Coronary artery (tissue), 2 donors: ENCODE measurements at places on chromosomes 4 and X.
A peak's percentile ranks its signal among the peaks of the same experiment; 100 is the strongest.

DNA sequence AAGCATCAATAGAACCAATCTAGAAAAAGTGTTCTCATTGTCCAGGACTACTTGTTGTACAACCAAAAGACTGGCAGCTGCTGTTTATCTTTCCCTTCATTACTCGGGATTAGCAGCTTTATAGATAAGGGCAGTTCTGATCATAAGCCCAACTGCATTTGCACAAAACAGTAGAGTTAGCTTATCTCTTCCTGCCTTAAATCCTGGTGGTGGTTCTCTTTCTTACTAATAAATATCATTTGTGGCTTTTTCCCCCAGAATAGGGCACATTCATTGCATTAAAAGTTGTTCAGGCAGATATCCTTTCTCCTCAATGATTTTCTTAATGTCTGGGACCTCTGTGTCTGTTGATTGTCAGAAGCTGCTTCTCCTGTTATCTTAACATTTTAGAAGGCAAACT, 20.2 kb upstream of the RRAGB start:
- DNase-seq: no peak

- DNase-seq: no peak
Observed at GRCh38 chr4:107666134-107666533, 53.9 kb downstream of the PAPSS1 start.

DNA sequence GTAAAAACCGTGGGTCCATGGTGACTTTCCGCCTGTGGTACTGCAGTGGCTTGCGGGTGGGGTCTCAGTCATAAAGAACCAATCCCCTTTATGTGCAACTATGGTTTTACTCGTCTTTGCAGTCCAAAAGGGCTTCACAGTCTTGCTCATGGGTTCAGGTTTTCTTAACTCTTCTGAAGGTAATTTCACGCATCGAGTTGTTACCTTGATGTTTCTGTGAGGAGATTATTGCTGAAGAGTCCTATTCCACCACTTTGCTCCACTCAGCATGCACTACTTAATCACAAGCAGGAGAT, 41.5 kb downstream of the F8 start:
- no peak for DNase-seq

DNA sequence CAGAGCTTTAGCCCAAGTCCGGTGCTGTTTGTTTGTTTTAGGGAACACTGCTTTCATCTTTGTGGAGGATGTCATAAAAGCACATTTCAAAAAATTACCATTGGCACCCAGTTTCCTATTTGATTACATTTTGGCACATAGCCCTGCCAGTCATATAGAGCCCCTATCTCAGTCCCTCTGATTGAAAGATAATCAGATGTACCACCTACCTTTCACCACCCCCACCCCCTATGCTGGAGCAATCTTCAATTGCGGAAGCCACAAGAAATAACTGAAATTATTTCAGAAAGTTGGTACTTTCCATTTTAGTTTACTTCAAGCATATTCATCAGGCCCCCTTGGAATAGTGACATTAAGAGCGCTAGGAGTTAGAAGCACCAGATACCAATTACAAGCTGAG, 136.7 kb upstream of the RPL34 start:
- DNase-seq: no peak

GRCh38 chr4:16671741-16672140, 226.7 kb downstream of the LDB2 start:
- DNase-seq: no peak

DNA sequence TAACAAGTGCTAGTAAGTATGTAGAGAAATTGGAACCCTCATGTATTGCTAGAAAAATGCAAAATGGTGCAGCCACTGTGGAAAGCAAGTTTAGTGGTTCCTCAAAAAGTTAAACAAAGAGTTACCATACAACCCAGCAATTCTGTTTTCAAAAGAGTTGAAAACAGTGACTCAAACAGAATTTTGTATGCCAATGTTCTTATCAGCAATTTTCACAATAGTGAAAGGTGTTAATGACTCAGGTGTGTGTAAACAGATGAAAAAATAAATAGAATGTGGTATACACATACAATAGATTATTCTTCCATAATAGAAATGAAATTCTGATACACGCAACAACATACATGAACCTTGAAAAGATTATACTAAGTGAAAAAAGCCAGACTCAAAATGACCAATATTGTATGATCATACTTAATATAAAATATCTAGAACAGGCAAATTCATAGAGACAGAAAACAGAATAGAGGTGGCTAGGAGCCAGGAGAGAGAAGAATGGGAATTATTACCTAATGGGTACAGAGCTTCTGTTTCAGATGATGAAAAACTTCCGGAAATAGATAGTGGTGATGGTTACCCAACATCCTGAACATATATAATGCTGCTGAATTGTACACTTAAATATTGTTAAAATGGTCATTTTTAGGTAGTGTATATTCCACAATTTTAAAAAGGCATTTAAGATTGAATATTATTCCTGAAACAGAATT, 51.6 kb downstream of the WDFY3 start:
- no peak for DNase-seq

- no peak for DNase-seq
Observed at GRCh38 chr4:166903408-166903807, 330.9 kb downstream of the SPOCK3 start.

- DNase-seq: no peak
Observed at GRCh38 chr4:108029731-108030130, 40.0 kb downstream of the HADH start.

DNA sequence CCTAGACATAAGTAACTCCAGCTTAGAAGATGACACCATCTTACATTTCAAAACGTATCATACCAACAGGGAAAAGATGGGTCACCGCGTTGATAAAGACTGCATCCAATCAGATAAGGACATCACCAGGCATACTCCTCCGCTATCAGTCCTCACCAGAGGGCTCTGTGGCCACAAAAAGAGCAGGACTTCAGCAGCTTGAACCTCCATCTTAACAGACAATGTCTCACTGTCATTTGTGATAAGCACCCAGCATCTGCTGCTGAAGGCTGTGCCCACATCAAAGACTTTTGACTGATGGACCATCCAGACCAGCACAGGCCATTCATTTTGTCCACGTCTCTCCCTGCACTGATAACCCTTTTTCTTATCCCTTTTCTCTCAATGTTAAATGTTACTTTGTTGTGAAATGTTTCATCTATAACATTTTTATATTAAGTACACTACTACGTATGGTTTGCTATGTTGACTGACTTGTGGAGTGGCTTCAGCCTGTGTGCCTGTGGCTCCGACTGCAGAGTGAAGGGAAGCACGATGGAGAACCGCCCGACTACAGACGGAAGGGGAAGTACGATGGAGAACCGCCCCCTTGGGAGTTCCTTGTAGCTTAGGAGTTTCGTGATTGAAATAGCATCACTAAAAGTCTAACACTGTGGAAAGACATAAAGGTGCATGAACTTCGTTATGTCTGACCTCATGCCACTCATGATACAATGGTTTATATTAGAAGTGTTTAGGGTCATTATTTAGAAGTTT, 595.4 kb upstream of the AGA start:
- no peak for DNase-seq

DNA sequence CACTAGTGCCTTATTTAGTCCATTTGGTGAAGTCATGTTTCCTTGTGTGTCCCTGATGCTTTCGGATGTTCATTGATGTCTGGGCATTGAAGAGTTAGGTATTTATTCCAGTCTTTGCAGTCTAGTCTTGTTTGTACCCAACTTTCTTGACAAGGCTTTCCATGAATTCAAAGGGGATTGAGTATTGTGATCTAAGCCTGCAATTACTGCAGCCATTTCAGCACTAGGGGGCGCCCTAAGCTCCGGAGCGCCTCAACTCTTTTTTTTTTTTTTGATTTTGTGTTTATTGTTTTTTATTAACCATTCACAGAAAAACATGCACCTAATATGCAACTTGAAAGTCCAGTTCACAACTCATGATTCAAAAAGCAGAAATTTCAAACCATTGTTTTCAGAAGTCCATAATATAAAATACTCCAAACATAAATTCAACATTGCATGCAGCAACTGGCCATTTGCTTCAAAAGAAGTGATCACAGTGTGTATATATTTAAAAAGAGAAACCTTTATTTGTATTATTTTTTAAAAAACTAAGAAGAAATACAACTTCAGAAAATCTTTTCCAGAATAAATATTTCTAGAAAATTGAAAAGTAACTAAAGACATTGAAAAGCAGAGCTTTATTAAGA, 59.2 kb downstream of the PTPN13 start:
- no peak for DNase-seq

GRCh38 chr4:127631420-127631819, 1.3 kb upstream of the INTU start:
- no peak for DNase-seq

GRCh38 chrX:768596-768995, 138.0 kb downstream of the SHOX start:
- no peak for DNase-seq

GRCh38 chr4:73021634-73022033, 47.9 kb downstream of the COX18 start:
- DNase-seq: no peak

GRCh38 chrX:153814591-153815315, 15.6 kb downstream of the PDZD4 start:
- no peak for DNase-seq

DNA sequence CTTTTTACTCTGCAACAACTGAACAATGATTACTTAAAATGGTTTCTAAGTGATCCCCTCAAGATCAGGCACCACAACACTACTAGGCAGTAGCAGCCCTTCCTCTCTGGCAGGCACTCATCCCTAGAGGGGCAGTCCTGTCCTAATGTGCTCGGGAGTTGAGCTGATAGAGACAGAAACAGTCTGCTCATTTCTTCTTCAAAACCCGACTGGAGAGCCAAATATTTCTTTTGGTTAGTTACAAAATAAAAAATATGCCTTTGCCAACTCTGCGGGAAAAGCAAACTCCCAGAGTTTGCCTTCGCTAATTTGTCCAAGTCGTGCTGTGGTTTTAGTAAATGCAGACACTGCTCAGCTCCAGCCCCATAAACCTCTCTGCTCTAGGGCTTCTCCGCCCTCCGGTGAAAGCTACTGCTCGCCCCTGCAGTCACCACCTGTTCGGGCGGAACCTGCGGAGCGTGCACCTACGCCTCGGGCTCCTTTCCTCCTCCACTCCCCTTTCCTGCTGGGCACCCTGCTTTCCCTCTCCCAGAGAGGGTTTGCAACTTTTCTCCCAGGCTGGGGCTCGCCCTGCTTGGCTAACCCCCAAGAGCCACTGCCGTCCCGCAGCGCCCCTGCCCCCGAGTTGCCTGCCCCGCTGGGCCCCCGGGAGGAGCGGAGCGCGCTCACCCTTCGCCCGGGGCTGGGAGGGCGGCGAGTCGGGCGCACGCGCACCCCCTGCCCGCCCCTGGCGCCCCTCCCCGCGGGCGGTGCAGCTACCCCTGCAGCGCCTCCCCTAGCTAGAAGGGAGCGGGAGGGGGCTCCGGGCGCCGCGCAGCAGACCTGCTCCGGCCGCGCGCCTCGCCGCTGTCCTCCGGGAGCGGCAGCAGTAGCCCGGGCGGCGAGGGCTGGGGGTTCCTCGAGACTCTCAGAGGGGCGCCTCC, at the start of gene NPNT:
Gene NPNT (plus strand): TSS at position 812 of the 923 bp plus-strand sequence. CDS start 182 bp downstream, outside the sequence.
- peak; percentile 73 for DNase-seq

DNA sequence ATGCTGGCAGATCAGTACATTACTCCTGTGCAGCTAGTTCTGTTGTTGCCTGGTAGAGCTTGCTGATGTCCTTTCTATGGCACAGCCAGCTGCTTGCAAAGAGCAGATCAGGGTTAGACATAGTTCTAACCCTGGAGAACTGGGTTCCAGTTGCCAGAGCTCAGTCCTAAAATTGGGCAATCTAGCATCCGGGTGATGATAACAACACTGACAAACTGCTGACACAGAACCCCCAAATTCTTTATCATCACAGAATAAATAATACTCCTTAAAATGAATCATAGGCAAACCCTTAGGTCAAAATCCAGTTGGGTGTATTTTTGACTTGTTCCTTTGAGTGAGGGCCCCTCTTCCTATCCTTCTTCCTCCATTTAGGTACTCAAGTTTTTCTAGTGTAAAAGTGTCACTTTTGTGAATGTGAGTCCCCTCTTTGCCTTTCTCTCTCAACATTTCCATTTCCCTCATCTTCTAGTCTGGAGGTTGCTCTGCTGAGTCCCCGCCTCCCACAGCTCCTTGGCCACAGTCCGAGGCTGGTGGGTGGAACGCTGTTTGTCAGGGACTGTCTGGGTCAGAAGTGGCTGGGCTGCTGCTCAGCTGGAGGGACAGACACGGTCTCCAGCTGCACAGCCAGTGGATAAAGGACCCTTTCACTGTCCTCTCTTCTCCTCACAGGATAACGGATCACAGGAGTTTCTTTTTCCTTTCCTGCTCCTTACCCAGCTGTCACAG, 93.6 kb upstream of the RASGEF1B start:
- peak; percentile 84 for DNase-seq

GRCh38 chrX:23451266-23451665, 116.6 kb downstream of the PTCHD1 start:
- DNase-seq: no peak

- no peak for DNase-seq
Observed at GRCh38 chr4:52950226-52950625, 88.1 kb downstream of the RASL11B start.

GRCh38 chr4:10596586-10597290, 87.8 kb downstream of the CLNK start:
- no peak for DNase-seq

GRCh38 chr4:180557348-180557747, 1685.9 kb upstream of the TENM3 start:
- no peak for DNase-seq
